ENCODE measurements at places on chromosomes 3 and 15.

DNA sequence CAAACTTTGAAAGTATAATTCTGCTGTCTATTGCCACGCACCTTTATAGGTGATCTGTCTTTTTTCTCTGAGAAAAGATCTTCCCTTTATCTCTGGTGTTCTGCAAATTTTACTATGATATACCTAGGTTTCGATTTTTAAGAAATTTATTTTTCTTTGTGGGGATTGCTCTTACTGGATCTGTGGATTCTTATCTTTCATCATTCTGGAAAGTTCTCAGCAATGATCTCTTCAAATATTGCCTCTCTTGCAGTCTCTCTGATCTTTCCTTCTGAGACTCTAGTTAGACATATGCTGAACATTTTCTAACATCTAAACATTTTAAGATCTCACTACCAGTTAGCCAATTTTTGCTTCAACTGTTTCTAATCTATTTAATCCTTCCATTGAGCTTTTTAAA lies 47.0 kb upstream of the ATOSA start:
- no peak for DNase-seq

- DNase-seq: no peak
Measured at GRCh38 chr3:37453393-37454389, 279.3 kb upstream of the LRRFIP2 start.

DNA sequence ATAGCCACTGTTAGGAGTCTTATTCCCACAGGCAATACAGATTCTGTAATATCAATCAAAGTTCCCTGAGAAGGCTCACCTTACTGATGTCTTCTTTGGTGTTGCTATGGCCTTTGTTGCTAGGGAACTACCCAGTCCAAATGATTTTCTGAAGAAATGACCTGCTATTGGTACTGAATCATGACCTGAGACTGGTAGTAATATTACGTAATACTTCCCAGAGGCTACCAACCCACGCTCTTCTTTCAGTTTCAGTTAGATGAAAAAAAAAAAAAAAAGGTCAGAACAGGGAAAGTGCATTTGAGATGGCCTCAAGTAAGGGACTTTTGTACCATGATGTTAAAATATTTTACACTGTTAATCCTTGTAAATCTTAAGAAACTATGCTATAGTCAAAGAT lies 1092.5 kb upstream of the EPHA6 start:
- no peak for DNase-seq

DNA sequence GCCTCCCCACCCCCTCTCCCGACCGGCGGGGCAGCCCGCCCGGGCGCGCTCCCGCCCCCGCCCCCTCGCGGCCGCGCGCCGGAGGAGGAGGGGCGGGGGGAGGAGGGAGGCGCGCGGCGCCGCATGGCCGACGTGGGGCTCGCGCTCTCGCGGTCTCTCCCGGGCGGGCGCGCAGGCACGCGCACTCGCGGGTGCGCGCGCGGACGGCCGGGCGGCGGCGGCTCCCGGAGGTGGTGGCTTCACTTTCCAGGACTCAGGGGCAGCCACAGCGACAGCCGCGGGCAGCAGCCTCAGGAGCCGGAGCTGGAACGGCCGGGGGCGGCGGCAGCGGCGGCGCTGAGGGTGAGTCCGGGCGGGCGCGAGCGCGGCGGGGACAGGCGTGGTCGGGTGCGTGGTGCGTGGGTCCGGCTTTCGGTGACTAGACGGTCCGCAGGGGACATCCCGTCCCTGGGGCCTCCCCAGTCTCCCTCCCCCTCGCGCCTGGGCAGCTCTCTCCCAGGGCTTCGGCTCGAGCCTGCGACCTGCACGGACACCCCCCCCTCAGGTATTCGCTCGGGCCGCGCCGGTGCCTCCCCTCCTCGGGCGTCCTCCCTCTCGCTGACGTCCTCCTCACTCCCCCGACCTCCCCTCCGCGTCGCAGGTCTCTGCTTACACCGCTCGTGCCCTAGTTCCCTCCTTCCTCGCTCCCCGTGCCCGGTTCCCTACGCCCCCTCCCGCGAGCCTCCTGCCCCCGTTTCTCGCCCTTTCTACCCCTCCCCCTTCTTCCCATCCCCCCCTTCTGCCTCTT lies at the start of gene UBE2E2:
Gene UBE2E2 (plus strand): TSS at position 407 of the 787 bp plus-strand sequence.
- peak; percentile 65 for DNase-seq

- no peak for DNase-seq
Measured at GRCh38 chr15:32657198-32657883, 15.8 kb downstream of the SCG5 start.

DNA sequence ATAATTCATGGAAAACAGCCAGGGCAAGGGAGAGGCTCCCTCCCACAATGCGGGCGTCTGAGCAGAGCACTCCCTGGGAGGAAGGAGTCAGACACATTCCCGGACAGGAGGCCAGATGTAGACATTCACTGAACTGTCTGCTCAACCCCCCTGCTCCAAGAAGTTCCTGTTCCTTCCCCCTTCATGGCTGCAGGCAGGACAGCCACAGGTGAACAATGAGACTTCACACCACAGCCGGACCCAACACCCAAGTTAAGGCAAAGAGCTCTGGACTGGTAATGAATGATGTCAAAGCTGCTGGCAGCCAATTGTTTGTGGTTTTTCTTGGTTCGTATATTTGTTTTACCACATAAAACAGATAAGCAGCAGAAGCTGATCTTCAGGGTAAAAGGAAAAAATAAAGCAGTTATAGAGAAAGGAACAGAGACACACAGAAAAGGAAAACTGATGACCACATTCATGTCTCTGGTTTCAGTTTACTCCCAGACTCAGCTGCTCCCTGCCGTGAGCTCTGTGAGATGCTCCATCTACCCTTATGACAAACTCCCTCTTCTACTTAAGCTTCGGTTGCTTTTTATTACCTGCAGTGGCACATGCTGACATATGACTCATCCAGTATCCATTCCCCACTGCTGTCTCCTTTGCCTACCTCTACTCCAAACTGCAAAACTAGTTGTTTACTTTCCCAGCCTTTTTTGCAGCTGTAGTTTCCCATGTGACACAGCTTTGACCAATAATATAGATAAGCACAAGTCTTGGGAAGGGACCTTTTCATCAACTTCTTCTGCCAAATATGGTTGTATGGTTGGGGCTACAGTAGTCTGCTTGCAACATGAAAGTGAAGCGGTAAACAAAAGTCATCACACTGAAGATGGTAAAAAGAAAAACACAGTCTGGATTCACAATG lies 33.1 kb downstream of the DZIP1L start:
- no peak for DNase-seq

GRCh38 chr15:64982472-64982871 lies 7.2 kb downstream of the SPG21 start:
- DNase-seq: no peak

DNA sequence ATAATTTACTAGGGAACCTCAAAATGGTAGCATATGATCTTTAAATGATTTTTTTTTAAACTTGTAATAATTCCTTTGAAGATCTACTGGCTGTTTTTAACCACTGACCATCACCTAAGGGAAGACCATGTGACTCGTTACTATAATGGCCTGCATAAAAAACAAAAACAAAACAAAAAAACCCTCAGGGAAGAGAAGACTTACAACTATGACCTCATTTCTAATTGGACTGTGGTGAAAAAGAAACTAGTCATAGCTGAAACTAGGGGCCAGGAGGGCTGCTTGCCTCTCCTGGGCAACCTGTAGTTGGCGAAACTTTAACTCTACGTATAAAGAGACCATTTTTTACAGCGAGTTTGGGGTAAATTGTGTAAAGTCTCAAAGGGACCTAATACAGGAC lies 23.0 kb downstream of the PAQR9 start:
- no peak for DNase-seq

DNA sequence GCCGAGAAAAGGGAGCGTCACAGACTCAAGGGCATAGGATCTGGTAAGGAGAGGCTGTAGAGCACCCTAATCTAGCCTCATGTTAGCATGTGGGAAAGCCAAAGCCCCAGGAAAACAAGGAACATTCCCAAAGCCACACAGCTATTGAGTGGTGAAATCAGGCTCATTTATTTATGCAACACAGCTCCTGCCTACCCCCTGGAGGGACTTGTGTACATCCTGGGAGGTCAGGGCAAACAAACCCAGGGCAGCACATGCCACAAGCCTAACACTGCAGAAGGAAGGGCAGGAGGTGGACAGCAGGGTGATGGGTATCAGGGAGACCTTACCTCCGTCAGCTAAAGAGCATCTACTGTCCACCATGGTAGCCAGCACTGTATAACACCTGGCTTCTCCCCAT lies 283.5 kb downstream of the RPLP1 start:
- no peak for DNase-seq

GRCh38 chr15:52532427-52532826 lies 3.7 kb upstream of the MYO5A start:
- no peak for DNase-seq

GRCh38 chr3:99637016-99637367 lies 1.4 kb upstream of the COL8A1 start:
- no peak for DNase-seq

DNA sequence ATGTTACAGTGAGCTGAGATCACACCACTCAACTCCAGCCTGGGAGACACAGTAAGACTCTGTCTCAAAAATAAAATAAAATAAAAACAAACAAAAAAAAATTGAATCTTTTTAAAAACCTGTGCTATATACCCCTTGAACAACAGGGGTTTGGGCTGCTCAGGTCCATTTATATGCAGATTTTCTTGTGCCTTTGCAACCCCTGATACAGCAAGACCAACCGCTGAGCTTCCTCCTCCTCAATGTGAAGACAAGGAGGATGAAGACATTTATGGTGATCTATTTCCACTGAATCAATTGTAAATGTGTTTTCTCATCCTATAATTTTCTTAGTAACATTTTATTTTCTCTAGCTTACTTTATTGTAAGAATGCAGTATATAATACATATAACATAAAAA lies 831.0 kb upstream of the ARPP21 start:
- no peak for DNase-seq

DNA sequence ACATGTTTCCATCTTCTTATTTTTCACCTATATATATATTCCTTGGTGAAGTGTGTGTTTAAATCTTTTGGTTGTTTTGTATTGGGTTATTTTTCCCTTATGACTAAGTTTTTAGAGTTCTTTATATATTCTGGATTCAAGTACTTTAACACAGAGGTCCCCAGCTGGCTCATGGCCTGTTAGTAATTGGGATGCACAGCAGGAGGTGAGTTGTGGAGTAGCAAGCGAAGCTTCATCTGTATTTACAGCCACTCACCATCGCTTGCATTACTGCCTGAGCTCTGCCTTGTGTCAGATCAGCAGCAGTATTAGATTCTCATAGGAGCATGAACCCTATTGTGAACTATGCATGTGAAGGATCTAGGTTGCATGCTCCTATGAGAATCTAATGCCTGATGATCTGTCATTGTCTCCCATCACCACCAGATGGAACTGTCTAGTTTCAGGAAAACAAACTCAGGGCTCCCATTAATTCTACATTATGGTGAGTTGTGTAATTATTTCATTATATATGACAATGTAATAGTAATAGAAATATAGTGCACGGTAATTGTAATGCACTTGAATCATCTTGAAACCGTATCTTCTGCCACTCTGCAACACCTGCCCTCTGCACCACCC lies 151.6 kb downstream of the RSRC1 start:
- no peak for DNase-seq

DNA sequence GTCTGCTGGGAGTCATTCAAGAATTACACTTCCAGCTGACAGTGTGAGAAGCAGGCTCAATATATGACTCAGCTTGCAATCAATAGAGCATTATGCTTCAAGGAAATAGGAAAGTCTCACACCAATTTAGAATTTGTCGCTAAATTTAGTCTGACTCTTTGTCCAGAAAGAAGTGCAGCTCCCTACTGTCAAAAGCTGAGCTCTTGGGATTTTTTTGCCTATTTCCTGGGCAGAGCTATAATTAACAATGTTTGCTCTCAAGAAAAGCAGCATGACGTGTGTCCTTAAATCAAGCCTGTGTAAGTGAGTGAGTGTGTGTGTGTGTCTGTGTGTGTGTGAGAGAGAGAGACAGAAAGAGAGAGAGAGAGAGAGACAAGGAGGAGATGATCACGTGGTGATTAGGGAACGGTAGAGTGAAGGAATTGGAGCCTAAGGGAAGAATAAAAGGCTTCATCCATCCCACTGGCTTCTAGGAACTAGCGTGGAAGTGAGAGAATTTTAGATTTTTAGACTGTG lies 16.4 kb upstream of the SLC35G2 start:
- DNase-seq: no peak

DNA sequence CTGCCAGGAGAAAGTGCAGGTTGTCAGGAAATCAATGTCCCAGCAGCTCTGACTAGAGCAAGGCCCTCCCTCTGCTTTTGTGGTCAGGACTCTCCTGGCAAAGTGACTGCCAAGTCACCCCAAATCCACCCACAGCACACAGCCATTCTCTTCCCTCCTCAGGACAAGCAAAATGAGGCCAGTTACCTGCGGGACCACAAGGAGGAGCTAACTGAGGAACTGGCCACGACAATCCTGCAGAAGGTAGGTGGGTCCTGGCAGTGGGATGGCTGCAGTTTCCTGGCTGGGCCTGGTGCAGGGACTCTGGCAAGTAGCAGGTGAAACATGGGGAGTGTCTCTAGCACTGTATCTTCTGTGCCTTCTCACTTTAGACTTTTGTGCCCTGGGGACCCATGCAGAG lies 142.5 kb upstream of the EIF1B start:
- no peak for DNase-seq

GRCh38 chr15:82952158-82953081 lies at the start of gene HOMER2:
TSS of gene HOMER2 (minus strand) at chr15:82952720. CDS start at chr15:82952535, 185 bp downstream.
- DNase-seq: no peak

DNA sequence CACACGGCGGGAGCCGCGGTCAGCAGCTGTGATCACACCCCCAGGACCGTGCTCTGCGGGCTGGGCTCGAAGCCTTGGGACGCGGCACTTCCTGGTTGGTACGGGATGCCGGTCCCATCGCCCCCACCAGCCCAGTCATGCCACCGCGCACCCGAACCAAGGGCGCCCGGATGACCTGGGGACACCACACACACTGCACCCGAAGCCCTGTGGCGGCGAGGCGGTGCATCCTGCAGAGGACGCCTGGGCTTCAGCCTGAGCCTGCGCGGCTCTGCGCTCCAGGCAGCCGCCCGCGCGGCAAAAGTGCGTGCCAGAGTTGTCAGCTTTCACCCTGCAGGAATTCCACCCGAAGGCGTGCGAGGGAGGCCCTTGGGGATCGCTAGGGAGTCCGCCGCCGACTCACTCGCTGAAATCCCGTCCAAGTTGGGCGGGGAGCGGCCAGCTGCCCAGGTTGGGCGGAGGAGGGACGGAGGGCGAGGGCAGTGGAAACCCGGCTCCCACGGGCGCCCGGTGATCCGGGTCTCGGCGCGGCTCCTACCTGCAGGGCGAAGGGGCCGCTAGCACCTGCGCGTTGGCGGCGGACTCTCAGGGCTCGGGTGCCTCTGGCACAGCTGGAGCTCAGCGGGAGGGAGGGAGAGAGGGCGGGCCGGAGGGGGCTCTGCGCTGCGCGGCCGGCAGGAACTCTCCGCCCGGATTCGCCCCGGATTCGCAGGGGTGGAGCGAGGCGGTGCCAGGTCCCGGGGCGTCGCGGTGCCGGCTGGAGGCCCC lies at the start of gene PLD1:
Gene PLD1 (minus strand): TSS at position 623 of the 768 bp plus-strand sequence. CDS start 72,432 bp downstream, outside the sequence.
- peak; percentile 35 for DNase-seq

- no peak for DNase-seq
Measured at GRCh38 chr3:112814266-112814665, 32.4 kb downstream of the CD200R1L start.

GRCh38 chr15:27573805-27574485 lies 525.2 kb downstream of the OCA2 start:
- no peak for DNase-seq

Measured in CD4-positive, alpha-beta T cell treated with Interferon gamma for 1 hour (primary cell).